CD4-positive, alpha-beta T cell treated with Interleukin-1 beta for 1 hour (primary cell): ENCODE measurements at places on chromosomes 1 and 21.

GRCh38 chr1:119816407-119816806 lies 5.1 kb upstream of the REG4 start:
- no peak for DNase-seq

- no peak for DNase-seq
Measured at GRCh38 chr1:224815647-224816046, 113.8 kb upstream of the DNAH14 start.

DNA sequence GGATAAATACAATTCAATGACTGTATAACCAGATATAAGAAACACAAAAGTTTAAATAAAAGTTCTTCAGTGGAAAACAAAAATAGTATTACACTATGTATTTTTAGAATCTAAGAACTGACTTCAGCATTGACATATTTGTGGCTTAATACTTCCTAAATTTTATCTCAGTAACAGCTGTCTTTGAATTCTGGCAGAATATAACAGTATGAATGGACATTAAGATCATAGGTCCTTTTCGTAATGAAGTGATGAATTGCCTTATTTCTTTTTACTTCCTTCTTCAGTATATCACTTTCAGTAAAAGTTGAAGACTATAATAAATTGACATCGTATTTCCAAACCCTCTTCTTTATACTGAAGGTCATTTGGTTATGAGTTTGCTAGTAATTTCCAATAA lies 1030.0 kb downstream of the MRPL39 start:
- no peak for DNase-seq

- no peak for DNase-seq
Measured at GRCh38 chr1:6053206-6053546, 7.5 kb downstream of the KCNAB2 start.

GRCh38 chr1:10708757-10709156 lies 87.7 kb downstream of the CASZ1 start:
- DNase-seq: no peak

DNA sequence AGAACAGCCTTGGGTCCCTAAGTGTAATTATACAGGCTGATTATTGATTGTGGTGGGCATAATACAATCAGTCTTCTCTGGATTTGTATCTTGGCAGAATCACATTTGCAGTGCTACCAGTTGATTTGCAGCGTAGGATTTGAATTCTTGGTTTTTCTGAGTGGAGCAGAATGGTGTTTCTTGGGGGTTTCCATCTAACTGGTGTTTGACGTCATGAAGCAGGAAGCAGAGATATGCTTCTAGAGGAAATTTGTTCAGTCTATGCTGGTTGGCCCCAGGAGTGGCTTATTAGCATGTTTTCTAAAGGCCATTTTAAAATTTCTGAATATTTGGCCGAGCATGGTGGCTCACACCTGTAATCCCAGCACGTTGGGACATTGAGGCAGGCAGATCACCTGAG lies 3.4 kb downstream of the CTTNBP2NL start:
- DNase-seq: no peak

GRCh38 chr1:94961582-94961981 lies 34.7 kb upstream of the CNN3 start:
- no peak for DNase-seq

DNA sequence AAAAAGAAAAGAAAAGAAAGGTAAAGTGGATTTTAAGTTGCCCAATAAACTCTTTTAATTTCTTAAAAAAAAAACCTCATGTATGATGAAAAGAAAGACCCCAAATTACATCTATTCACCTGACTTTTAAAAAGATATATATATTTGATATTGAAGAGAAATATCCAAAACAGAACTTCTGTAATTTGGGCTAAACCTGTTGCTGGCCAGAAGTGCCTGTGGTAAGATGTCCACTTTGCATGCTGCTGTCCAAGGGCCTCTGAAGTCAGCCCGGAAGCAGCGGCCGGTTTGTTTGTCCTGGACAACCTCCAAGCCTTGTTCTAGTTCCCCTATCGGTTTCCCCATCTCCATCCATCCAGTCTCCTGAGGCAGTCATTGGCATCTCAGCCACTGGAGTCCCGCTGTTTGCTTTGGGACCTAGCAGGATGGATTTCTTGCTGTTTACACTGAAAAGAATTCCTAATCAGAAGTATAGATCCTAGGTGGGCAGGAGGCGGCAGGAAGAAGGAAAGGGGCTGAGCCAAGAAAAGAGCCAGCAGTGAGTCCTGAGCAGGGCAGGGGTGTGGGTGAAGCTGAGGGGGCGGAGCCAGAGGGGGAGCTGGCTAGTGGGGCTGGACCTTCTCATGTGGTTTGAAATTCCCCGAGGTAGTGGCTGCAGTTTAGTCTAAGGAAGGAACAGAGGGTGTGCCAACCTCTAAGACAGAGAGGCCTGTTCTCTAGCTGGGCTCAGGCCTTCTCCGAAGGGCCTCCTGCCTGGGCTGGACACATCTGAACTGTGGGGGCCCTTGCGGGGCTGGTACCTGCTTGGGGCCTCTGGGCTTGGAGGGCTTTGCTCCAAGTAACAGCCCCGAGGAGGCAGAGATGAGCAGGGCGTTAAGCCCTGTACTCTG lies 3.3 kb downstream of the NCMAP start:
- no peak for DNase-seq

- DNase-seq: no peak
Measured at GRCh38 chr1:168345939-168346338, 65.3 kb downstream of the TBX19 start.

- DNase-seq: no peak
Measured at GRCh38 chr1:5622412-5622811, 369.8 kb downstream of the NPHP4 start.

DNA sequence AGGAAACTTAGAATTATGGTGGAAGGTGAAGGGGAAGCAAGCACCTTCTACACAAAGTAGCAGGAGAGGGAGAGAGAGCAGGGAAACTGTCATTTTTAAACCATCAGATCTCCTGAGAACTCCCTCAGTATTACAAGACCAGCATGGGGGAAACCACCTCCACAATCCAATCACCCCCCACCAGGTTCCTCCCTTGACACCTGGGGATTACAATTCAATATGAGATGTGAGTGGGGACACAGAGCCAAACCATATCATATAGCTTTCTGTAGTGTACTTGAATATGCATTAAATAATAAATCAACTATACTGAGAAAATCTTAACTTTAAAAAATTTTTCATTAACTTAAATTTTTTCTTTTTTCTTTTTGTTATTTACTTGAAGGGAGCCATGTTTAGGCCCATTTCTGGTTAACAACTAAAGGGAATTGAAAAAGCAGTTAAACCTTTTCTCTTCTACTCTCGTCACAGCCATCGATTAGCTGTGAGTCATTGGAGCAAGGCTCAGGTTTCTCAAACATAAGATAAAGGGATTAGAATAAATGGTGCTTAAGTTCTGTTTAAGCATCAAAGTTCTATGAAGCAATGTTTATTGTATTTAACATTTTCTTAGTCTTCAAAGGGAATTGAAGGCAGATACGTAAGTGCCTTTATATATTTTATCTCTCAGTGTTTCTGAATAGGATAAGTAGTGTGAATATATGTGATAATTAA lies 72.2 kb upstream of the DPT start:
- DNase-seq: no peak

GRCh38 chr1:77081834-77082233 lies 137.4 kb downstream of the PIGK start:
- DNase-seq: no peak

GRCh38 chr21:45747802-45748445 lies 104.4 kb downstream of the PCBP3 start:
- no peak for DNase-seq

- DNase-seq: peak; percentile 58
Measured at GRCh38 chr1:192580351-192580962, 4.9 kb downstream of the RGS1 start.

- DNase-seq: no peak
Measured at GRCh38 chr1:164651351-164651951, 92.5 kb downstream of the PBX1 start.

DNA sequence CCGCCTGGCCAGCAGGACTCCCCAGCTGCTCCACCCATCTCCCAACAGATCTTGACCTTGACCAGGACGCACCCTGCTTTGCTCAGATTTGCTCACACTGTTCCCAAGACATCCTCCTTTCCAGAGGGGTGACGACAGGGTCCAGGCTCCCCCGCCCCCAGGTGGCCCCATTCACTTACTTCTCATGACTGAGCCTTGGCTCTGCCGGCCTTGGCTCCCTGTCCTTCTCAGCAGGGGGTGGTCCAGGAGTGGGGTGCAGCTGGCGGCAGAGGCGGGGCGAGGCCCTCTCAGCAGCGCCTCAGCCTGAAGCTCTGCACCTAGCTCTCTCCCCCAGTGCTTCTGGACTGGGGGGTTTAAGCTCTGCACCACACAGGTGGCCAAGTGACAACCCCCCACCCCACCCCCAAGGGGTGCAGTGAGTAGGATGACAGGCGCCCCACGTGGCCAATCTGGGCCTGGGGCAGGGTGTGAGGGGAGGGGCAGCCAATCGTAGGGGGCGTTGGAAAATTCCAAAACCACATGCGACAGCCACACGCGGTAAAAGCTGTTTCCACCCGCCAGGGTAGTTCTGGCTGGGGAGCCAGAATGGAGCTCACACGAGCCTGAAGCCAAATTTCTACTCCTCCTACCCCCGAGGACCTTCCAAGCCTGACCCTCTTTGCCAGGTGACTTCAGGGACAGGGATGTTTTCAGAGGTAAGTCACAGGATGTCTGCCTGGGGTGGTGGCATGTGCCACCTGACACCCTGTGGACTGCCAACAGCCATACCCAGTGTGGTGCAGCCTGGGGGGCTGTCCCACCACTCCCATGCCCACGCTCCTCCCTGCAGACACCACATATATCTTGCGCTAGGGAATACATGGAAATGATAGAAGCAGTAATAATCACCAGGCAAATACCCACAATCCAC lies 5.6 kb downstream of the RORC start:
- DNase-seq: no peak

DNA sequence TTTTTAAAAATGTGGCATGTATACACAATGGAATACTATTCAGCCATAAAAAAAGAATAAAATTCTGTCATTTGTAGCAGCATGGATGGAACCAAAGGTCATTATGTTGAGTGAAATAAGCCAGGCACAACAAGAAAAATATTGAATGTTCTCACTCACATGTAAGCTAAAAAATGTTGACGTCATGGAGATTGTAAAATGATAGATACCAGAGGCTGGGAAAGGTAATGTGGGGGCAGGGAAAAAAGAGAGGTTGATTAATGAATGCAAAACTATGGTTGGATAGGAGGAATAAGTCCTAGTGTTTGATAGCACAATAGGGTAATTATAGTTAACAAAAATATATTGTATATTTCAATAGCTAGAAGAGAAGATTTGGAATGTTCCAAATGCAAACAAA lies 89.1 kb upstream of the SLC35F3 start:
- DNase-seq: no peak

DNA sequence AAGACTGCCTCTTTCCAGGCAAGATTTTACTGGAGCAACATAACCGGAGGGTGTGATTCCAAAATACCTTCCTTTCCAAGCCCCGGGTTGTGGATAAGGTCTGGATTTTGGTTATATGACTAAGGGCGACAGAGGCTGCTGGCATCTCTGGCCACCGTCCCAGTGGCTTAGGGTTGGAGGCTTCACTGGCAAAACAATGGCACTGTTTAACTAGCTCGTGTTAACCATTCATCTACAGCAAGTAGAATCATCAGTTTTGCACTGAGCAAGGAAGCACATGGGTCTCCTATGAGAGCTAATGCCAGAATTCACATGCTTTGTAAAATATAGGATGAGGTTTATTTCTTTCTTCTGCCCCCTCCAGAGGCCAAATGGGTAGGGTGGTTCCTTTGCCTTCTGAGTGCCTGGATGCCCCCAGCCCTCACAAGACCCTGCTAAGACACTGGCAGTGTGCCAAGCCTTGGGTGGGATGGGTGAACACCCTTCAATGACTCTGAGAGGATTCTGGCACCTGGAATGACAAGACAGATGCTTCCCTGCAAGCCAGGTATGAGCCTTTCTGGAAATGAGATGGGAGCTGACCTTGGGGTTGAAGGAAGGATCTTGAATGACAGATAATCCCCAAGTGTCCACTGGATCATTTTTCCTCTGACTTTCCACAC lies 36.8 kb downstream of the DHCR24 start:
- no peak for DNase-seq

GRCh38 chr1:37493336-37494098 lies 19.1 kb downstream of the ZC3H12A start:
- DNase-seq: no peak

DNA sequence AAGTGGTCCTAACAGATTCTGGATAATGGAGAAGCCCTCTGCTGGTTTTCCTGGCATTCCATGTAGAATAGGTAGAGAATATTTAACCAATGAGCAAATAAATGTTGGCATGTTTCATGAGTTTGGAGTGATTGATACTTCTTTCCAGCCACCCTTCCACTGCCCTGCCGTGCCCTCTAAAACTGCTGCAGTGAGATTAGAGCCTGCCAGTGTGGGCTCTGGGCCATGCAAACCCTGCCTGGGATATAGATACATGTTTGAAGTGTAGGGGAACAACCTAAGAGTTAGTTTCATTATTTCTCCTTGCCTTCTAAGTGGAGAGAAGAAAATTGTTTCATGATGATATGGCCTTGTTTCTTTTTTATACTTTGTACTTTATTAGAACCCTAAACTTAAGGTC lies 10.4 kb downstream of the UBE2Q1 start:
- DNase-seq: no peak

DNA sequence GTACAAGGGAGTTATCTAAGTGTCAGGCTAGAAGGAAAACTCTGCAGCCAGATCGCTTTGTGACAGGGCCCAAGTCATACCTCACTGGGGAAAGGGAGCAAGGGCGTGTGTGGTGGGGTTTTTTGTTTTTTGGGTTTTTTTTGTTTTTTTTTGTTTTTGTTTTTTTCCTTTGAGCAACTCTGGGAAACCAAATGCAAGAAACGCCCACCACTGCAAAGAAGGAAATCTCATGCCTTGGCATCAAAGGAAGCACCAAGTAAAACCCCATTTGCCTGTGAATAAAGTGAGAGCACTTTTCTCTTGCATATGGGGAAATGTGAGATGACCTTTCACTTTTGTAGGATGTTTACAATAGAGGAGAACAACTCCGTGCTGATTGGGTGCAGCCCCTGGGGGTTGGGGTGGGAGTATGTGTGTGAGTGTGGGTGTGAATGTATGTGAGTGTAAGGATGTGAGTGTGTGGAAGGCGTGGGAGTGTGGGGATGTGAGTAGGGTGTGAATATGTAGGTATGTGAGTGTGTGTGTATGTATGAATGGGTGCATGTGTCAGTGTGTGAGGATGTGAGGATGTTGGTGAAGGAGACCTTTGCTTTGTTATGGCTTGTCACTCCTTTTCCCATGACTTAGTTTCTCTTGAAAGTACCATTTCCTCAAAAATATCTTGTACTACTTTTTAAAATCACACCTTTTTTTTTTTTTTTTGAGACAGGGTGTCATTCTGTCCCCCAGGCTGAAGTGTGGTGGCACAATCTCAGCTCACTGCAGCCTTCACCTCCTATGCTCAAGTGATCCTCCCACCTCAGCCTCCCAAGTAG lies 34.6 kb downstream of the IL12RB2 start:
- peak; percentile 26 for DNase-seq

DNA sequence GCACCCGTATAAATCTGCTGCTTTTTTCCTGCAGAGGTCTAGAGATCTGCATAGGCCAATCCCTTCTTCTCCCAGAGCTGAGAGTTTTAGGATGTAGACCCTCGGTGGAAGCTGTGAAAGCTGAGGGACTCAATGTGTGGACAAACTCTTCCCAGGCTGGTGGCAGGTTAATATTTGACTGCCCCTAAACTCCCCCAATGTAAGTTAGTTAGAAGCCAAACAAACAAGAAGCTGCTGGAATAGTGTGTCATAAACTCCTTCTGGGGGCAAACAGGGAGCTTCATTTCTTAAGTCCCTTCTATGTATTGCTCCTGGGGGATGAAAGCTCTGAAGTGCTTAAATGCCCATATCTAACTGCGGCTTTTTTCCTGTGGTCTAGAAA lies 72.3 kb downstream of the SCMH1 start:
- DNase-seq: no peak
